ENCODE measurements at places on chromosomes 12 and 14. TPM values are rescaled to one million over a fixed set of nuclear protein-coding genes. Genes with fewer than 3 reads are reported as not detected.

DNA sequence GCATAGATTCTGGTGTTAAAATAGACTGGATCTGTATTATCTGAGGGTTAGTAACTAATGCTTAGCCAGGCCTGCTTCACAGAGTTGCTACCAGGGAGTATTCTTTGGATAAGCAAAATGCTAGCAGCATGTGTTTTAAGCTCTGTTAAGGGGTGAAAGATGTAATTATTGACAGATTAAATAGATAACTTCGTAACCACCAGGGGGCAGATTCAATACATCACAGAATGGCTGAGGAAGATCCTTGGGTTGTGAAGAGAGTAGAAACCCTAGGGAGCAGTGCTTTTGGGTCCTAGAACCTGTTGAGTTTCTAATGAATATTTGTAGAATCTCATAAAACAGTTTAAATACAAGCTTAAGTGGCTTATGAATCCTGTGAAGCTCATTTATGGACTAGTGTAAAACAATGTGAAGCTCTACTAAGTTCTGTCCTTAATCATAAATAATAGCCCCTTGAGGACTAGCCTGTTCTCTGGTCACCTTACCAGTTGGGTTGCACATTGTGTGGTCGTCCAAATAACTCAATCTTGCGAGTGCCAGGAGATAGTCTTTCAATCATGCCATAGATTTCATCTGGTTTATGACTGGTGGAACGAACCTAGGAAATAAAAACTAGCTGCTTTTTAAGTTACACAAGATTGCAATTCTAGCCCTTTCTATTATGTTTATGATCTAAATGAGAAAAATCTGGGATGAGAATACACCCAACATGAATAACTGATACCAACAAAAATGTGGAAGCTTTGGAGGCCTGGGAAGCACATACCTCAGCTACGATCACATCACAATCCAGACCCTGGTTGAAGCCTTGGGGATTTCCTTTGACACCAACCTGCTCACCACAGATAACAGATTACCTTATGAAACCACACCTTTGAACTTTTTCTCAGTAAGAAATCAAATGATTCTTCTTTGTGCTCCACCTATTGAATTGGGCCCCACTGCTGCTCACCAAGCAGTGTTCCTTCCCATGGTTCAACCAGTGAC, 12.3 kb downstream of the METTL3 start:
- no peaks in the 10 kb centered on the region for H3K27me3 ChIP-seq
- H3K36me3 ChIP-seq, result peaks cover 89% of the 10 kb centered on the region
- no peak overlapping the region for H3K4me3 ChIP-seq
- peaks cover 2% of the 10 kb centered on the region for H3K4me1 ChIP-seq

DNA sequence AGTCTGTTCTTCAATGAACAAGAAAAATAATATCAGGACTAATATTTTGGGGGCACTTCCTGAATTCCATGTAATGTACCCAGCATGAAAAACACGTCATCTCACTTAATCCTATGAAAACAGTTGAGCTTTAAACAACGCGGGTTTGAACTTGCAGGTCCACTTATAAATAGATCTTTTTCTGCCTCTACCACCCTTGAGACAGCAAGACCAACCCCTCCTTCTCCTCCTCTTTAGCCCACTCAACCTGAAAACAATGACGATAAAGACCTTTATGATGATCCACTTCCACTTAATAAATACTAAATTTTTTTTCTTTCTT, 203.9 kb upstream of the KRR1 start:
- no peak overlapping the region for H3K4me3 ChIP-seq
- peaks cover 7% of the 10 kb centered on the region for H3K4me1 ChIP-seq
- H3K27me3 ChIP-seq, result no peaks in the 10 kb centered on the region
- no peaks in the 10 kb centered on the region for H3K36me3 ChIP-seq
- H3K27ac ChIP-seq, result no peak overlapping the region

DNA sequence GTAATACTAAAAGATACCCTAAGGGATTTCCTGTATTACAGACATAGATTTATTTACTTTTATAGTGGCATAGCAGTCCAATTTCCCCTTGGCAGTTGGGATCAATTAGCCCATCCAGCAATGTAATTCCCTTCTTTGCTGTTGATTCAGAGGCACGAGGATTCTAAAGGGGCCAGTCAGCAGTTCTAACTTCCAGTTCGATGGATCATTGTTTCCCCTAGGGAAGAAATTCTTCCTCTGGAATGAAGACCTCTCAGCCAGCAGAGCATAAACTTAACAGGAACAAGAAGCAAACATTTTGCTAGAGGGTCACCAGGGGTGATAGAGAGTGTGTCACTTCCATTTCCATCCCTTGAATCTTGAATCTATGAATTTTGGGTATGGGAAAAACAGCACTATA, 395.7 kb upstream of the NOVA1 start:
- H3K36me3 ChIP-seq, result no peaks in the 10 kb centered on the region
- no peak overlapping the region for H3K27ac ChIP-seq
- DNase-seq, result no peak
- no peak overlapping the region for H3K4me3 ChIP-seq
- H3K4me1 ChIP-seq, result no peaks in the 10 kb centered on the region

KRT75 gene
- total RNA-seq, result not detected

DNA sequence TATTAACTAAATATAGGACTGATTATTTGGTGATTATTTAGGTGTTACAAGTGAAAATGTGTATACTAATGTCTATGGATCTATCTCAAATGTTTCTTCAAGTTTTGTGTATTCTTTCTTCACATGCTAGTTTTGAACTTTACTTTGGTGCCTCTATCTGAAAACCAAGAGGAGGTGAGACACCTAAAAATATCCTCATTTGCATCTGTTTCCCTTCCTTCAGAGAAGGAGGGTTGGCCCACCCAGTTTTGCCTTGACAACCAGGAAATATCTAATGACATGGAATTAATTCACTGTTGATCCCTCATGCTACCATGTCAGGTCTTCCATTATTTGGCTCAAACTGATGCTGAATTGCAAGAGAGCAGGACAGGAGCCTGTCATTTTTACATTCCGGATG, 500.4 kb downstream of the NELL2 start:
- H3K27me3 ChIP-seq, result no peaks in the 10 kb centered on the region
- H3K4me3 ChIP-seq, result no peak overlapping the region
- no peak overlapping the region for H3K27ac ChIP-seq
- H3K36me3 ChIP-seq, result no peaks in the 10 kb centered on the region
- DNase-seq, result no peak
- H3K4me1 ChIP-seq, result peaks cover 11% of the 10 kb centered on the region

DNA sequence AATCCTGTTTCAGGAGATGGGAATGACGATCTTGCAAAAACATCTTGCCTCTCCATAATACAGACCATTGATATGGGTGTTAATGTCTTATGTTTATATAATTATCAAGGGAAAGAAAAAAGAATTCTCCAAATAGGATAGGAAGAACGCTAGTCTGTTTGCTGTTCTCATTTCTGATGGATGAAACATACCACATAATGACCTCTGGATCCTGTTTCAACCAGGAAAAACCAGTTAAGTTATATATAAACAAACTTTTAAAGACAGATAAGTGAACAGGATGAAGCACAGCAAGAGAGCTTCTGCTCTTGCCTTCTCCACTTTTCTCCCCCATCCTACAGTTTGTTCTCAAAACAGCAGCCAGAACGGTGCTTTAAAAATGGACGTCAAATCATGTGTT, 27.8 kb downstream of the COQ6 start:
- H3K27ac ChIP-seq, result no peak overlapping the region
- H3K36me3 ChIP-seq, result no peaks in the 10 kb centered on the region
- no peak for DNase-seq
- H3K4me1 ChIP-seq, result peaks cover under 1% of the 10 kb centered on the region
- H3K4me3 ChIP-seq, result no peak overlapping the region
- H3K27me3 ChIP-seq, result no peaks in the 10 kb centered on the region

DPPA3 gene
- total RNA-seq, result 1.2 TPM

GRCh38 chr14:29822430-29822709, 105.3 kb downstream of the PRKD1 start:
- H3K4me3 ChIP-seq, result no peak overlapping the region
- H3K27me3 ChIP-seq, result no peaks in the 10 kb centered on the region
- H3K27ac ChIP-seq, result no peak overlapping the region
- no peak for DNase-seq
- no peaks in the 10 kb centered on the region for H3K36me3 ChIP-seq

DNA sequence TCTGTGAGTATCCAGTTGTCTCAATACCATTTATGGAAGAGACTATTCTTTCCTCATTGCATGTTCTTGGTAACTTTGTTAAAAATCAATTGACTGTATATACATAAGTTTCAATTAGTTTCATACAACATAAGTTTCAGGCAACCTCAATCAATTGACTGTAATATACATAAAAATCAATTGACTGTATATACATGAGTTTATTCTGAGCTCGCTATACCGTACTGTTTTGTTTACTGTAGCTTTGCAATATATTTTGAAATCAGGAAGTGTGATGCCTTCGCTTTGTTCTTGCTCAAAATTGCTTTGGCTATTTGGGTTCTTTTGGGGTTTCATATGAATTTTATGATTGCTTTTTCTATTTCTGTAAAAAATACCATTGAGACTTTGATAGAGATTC, 392.0 kb downstream of the BTG1 start:
- no peak for DNase-seq
- no peaks in the 10 kb centered on the region for H3K36me3 ChIP-seq
- H3K27ac ChIP-seq, result no peak overlapping the region

- no peak overlapping the region for H3K27ac ChIP-seq
- H3K4me3 ChIP-seq, result no peak overlapping the region
- no peaks in the 10 kb centered on the region for H3K27me3 ChIP-seq
- H3K4me1 ChIP-seq, result no peaks in the 10 kb centered on the region
- DNase-seq, result no peak
Measured at GRCh38 chr12:6158255-6158654, 33.8 kb upstream of the VWF start.

MYL6 gene
- total RNA-seq, result 1,130 TPM

DNA sequence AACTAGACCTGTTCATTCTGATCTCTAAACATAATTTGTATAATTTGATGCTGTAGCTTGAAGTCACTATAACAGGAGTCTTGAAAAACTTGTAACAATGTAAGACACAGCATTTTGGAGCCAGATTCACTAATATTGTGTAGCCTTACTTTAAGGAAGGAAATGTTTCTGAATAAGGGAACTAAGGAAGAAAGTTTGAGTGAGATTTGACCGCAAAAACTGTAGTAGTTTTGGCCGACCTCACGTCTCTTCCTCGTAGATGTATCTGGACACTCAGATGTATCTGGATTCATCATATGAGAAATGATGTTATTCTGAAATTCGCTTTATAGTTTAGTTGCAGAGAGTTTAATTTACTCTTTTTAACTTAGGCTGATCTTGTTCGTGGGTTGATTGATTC, 13.9 kb upstream of the DNAH10 start:
- peaks cover 20% of the 10 kb centered on the region for H3K36me3 ChIP-seq
- no peak overlapping the region for H3K27ac ChIP-seq
- DNase-seq, result no peak

- no peak overlapping the region for H3K4me3 ChIP-seq
- no peaks in the 10 kb centered on the region for H3K4me1 ChIP-seq
- H3K36me3 ChIP-seq, result no peaks in the 10 kb centered on the region
- no peak for DNase-seq
- no peaks in the 10 kb centered on the region for H3K27me3 ChIP-seq
Measured at GRCh38 chr14:55398679-55399078, 13.0 kb downstream of the ATG14 start.

GRCh38 chr14:69693801-69694729, 72.9 kb upstream of the SRSF5 start:
- H3K4me3 ChIP-seq, result no peak overlapping the region
- no peaks in the 10 kb centered on the region for H3K27me3 ChIP-seq
- DNase-seq, result no peak
- H3K27ac ChIP-seq, result no peak overlapping the region

- DNase-seq, result no peak
- H3K36me3 ChIP-seq, result no peaks in the 10 kb centered on the region
- H3K27me3 ChIP-seq, result no peaks in the 10 kb centered on the region
Measured at GRCh38 chr12:51205350-51205749, 12.5 kb downstream of the POU6F1 start.

PAN2 gene
- total RNA-seq, result 36.7 TPM

All from H1 (cell line).